ENCODE measurements at places on chromosomes 6 and 20.
A peak's percentile ranks its signal among the peaks of the same experiment; 100 is the strongest.

DNA sequence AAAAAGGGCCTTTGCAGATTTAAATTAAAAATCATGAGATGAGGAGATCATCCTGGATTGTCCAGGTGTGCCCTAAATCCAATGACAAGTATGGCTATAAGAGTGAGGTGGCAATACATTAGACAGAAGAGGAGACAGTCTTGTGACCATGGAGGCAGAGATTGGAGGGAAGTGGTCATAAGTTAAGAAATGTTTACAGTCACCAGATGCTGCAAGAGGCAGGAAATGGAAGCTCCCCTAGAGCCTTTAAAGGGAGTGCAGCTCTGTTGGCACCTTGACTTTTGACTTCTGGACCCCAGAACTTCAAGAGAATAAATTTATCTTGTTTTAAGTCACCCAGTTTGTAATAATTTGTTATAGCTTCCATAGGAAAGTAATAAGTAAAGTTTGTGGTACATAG lies 61.1 kb downstream of the HMGN3 start:
- no peak for DNase-seq

GRCh38 chr6:81531869-81532561 lies 220.5 kb downstream of the TENT5A start:
- DNase-seq: no peak

DNA sequence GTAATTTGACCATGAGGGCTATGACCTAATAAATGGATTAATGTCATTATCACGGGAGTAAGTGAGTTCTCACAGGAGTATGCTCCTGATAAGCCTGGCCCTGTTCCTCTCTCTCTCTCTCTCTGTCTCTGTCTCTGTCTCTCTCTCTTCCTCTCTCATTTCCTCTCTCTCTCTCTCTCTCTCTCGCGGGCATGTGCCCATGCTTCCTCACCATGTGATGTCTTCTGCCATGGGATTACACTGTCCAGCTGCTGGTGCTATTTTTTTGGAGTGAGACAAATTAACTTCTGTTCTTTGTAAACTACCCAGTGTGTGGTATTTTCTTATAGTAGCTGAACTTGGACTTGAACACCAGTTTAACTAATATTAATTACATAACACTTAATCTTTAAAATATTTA lies 374.3 kb upstream of the GJE1 start:
- no peak for DNase-seq

- no peak for DNase-seq
Measured at GRCh38 chr20:2217857-2218539, 77.8 kb upstream of the TGM3 start.

DNA sequence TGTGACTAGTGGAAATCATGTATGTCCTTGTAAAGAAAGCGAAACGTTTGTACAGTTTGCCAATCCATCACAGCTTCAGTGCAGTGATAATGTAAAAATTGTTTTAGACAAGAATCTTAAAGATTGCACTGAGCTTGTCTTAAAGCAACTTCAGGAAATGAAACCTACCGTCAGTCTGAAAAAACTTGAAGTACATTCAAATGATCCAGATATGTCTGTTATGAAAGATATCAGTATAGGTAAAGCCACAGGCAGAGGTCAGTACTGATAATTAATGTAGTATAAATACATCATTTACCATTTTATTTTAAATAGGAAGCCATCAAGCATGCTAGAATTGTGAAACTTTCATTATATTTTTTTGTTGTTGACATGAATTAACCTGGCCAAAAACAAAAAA lies 60.9 kb upstream of the SMIM8 start:
- DNase-seq: no peak

GRCh38 chr6:130699742-130700141 lies 127.5 kb upstream of the SMLR1 start:
- no peak for DNase-seq

DNA sequence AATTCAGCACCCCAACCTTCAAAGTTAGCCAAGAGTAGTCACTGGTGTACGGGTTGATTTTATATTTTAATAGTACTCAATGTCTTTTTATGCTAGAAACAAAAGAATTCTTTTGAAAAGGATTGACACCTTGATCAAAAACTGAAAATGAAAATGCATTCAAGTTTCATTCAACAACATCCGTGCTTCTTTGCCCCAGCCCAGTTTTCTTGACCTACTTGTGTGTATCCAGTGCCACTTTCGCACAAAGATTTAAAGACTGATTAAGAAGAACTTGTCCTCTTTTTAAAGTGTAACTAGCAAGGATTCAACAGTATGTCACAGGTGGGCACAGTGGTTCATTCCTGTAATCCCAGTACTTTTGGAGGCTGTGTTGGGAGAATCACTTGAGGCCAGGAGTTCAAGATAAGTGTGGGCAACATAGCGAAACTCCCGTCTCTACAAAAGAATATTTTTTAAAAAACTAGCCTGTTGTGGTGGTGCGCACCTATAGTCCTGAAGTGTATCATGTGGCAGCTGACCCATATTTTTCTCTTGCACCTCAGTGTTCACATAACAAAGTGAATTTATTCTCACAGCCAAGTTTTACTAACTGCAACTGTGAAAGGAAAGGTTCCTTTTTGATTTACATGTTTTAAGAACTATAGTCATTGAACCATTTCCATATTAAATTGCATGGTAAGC lies 22.7 kb upstream of the CD2AP start:
- no peak for DNase-seq

DNA sequence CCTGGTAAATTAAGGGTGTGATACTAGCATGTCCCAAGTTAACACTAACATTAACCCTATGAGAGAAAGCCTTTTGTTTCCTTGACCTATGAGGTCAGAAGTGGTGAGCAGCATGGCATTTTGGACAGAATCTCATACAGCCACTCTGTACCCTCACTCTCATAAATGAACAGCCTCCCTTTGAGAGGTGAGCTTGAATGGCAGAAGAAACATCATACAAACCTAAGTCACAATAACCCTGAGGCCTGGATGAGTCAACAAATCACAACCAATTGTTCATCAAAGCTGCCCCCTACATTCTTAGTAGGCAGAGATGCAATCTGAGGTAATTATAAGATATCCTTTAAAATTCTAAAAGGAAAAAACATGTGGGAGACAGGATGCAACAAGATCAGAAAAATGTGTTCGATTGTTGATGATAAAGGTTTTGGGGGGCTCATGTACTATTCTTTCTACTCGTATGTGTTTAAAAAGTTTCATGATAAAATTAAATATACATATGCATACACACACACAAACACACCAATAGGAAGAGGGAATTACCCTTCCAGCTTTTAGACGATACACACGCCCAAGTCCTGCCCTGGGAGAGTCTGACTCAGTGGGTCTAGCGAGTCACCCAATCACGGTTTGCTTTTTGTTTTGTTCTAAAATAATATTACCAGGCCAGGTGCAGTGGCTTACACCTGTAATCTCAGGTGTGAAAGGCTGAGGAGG lies 117.3 kb downstream of the ARHGAP18 start:
- DNase-seq: no peak

GRCh38 chr20:2396241-2396814 lies 15.6 kb downstream of the TGM6 start:
- no peak for DNase-seq

DNA sequence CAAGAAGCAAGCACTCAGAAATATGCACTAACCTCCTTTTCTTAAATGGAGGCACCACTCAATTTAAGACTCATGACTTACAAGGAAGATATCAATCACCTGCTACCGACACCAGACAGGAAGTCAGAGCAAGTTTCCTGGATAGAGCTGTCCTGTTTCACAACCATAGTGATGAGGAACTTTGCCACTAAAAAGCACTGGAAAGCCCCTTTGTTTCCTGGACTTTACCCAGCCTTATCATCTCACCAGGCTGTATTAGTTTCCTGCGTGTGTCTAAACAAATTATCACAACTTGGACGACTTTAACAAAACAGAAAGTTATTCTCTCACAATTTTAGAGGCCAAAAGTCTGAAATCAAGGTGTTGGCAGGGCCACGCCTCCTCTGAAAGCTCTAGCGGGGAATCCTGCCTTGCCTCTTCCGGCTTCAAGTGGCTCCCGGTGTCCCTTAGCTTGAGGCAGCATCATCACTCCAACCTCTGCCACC lies 253.8 kb upstream of the STXBP5 start:
- peak; percentile 7 for DNase-seq

- DNase-seq: peak; percentile 65
Measured at GRCh38 chr6:166957087-166957804, 896 bp upstream of the RNASET2 start.

DNA sequence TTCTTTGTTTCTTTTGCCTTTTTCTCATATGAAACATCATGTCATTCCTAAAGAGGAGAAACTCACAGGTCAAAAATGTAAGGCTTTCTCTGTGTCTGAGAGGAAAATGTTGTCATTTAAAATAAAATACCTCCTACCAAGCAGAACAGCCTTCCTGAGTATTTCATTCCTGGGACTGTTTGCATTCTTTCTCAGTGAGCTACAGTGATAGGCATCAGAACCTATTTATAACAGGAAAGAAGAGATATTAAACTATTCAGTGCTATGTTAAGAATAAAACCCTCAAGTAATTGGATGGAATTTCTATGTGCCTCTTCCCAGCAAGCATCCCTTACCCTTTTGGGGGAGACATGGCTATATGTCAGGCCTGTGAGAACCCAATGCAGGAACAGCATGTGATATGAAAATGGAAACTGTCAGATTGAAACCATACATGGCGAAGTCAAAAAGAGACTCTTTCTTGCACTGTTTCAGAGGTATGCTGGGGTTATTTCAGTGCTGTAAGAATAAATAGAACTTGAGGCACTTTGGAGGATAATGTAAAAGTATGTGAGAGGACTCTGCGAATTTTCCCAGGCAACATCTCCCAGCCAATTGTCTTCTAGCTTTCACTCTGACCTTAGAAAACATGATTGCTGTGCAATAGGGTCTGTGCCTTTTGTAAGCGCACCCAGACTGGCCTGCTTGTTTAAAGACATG lies 133.8 kb upstream of the CCN2 start:
- peak; percentile 15 for DNase-seq

GRCh38 chr6:155604991-155605390 lies 149.4 kb upstream of the NOX3 start:
- DNase-seq: no peak

Measured in GM10248 (cell line).